Hair follicle dermal papilla cell (primary cell): ENCODE measurements at places on chromosomes 7 and 10. TPM values are rescaled to one million over a fixed set of nuclear protein-coding genes. Genes with fewer than 3 reads are reported as not detected.

ADAM12 gene
- 102 and 168 TPM in 2 replicates for total RNA-seq

TMEM225B gene
- total RNA-seq, result 1.5 and 1.6 TPM in 2 replicates

TLX1 gene
- total RNA-seq, result not detected in 2 replicates

GRID1 gene
- 0.85 and 0.97 TPM in 2 replicates for total RNA-seq

TEX47 gene
- not detected in 2 replicates for total RNA-seq

ZP3 gene
- total RNA-seq, result 1.6 and 2.3 TPM in 2 replicates

NAT16 gene
- not detected in 2 replicates for total RNA-seq

AZGP1 gene
- total RNA-seq, result 0.12 TPM in 1 of 2 replicates, not detected in the other
